ENCODE measurements at places on chromosomes 1 and 21. TPM values are rescaled to one million over a fixed set of nuclear protein-coding genes. Genes with fewer than 3 reads are reported as not detected.

The MMP23B gene
- 0.51 TPM for total RNA-seq

The AHCTF1 gene
- total RNA-seq = 28.2 TPM

The GJA8 gene
- total RNA-seq = not detected

The OR2L2 gene
- 0.02 TPM for total RNA-seq

The CNKSR1 gene
- 0.35 TPM for total RNA-seq

The FMO5 gene
- 0.18 TPM for total RNA-seq

The LIN28A gene
- 0.03 TPM for total RNA-seq

The DAP3 gene
- 117 TPM for total RNA-seq

The LRP8 gene
- total RNA-seq = 40.5 TPM

The NPL gene
- 0.79 TPM for total RNA-seq

The EXO1 gene
- 25.4 TPM for total RNA-seq

The FCRL2 gene
- total RNA-seq = not detected

The PTGFR gene
- total RNA-seq = not detected

The ESRRG gene
- total RNA-seq = not detected

The ZP4 gene
- not detected for total RNA-seq

The SERPINC1 gene
- 0.16 TPM for total RNA-seq

The AGT gene
- 0.21 TPM for total RNA-seq

The OR2M3 gene
- total RNA-seq = not detected

The RHCE gene
- total RNA-seq = not detected

The PODN gene
- not detected for total RNA-seq

The DIRAS3 gene
- total RNA-seq = 1.3 TPM

The SEMA6C gene
- total RNA-seq = 1.6 TPM

The CDA gene
- 42.4 TPM for total RNA-seq

The PROX1 gene
- 0.14 TPM for total RNA-seq

The RNU1-4 gene
- not detected for total RNA-seq

The AVPR1B gene
- total RNA-seq = not detected

The DIO1 gene
- total RNA-seq = not detected

The IL24 gene
- 0.17 TPM for total RNA-seq

The SPRR1B gene
- not detected for total RNA-seq

The NBPF3 gene
- total RNA-seq = 6.3 TPM

The RGS8 gene
- total RNA-seq = not detected

The PRR9 gene
- total RNA-seq = not detected

The ADORA3 gene
- total RNA-seq = not detected

The AMY1B gene
- not detected for total RNA-seq

Data from A549 treated with RU486 at 1 μM for 4 hours (cell line).